ENCODE measurements at places on chromosomes 12 and 14.
A peak's percentile ranks its signal among the peaks of the same experiment; 100 is the strongest.

- DNase-seq: peak; percentile 47
These were observed 1.4 kb downstream of the SERPINA9 start for GRCh38 chr14:94474581-94475031.

GRCh38 chr12:81329085-81329484 is 251.2 kb downstream of the ACSS3 start:
- DNase-seq: no peak

DNA sequence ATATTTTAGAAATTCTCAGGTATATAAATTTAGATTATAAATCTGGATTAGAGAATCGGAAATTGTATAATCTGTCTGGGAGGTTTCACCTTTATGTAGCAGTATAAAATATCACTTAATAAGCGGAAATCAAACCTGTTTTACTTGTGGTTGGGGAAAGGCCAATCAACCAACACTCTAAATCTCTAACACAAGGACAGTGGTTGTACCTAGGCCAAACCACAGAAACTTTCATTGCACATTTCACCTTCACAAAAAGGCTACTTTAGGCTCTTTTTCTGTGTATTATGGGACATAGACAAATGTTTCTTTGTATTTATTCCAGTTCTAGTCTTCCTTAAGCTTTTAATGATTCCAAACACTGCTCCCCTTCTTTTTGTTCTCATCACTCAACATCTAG is 19.8 kb downstream of the ERH start:
- DNase-seq: no peak

- DNase-seq: no peak
These were observed 173.2 kb downstream of the CAND1 start for GRCh38 chr12:67442347-67442841.

- DNase-seq: no peak
These were observed 55.6 kb downstream of the OSBPL8 start for GRCh38 chr12:76503957-76504356.

- no peak for DNase-seq
These were observed 27.9 kb upstream of the SPPL3 start for GRCh38 chr12:120932058-120932457.

GRCh38 chr14:31819281-31819680 is 257.8 kb upstream of the ARHGAP5 start:
- DNase-seq: no peak

DNA sequence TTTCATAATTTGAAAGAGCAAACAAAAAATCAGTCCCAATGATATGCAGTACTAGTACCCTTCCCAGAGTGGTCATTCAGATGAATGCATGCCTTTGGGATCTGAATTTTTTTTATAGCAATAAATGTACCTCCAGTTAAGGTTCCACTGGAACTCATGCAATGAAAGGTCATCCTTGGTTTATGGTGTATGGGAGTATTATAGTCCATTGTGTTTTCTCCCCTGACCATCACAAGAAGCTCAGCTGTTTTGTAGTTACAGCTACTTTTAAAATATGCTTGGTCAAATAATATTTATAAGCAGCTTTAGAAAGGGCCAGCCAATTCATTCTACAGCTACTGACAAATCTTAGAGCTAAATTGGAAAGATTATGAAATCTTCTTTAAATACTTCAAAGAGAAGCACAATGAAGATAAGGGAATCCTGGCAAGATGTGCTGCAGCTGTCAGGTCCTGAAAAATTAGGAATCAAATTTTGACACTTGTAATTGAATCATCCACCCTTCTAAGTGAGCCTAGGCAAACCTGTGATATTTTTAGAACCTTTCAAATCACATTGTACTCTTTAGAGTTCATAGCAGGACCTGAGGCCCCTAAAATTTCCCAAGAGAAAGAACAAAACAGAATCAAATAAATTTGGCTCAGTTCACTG is 46.5 kb downstream of the IFT81 start:
- no peak for DNase-seq

DNA sequence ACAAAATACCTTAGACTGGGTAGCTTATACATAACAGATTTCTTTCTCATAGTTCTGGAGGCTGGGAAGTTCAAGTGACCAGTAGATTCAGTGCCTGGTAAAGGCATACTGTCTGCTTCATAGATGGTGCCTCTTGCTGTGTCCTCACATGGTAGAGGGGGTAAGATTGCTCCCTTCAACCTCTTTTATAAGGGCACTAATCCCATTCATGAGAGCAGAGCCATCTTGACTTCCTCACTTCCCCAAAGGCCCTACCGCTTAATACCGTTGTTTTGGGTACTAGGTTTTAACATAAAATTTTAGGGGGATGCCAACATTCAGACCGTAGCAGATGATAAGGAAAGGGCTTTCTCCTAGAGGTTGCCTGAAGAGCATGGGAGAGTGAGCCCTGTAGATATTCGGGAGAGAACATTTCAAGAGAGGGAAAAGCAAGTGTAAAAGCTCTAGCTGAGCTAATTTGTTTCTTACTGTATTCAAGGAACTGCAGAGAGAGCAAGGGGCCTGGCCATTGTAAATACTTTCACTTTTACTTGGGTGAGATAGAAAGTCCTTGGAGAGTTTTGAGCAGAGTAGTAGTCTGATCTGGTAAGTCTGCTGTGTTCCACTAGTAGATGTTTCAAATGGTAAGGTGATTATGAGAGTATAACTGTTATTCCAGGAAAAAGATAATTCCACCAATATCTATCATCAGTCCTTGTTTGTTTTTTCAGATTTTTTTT is 27.3 kb downstream of the FRS2 start:
- DNase-seq: no peak

- DNase-seq: no peak
These were observed 43.4 kb upstream of the ST8SIA1 start for GRCh38 chr12:22377731-22378496.

DNA sequence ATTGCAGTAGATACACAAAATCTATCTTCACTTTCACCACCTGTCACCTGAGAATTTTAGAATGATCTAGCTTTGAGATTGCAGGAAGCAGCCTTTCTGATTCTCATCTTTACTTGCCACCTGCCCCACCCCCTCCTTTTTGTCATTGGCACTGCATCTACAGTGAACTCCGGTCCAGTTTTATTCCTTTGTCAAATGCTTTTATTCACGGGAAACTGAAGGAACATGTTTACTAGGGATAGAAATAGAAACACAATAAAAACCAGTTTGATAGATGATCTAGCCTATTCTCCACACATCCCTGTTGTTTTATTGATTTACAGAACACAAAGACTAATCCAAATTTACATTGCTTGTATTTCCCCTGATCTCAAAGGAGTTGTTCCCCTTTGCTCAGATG is 471.7 kb upstream of the STXBP6 start:
- DNase-seq: no peak

GRCh38 chr14:77488558-77488957 is 10.1 kb downstream of the ISM2 start:
- DNase-seq: no peak

DNA sequence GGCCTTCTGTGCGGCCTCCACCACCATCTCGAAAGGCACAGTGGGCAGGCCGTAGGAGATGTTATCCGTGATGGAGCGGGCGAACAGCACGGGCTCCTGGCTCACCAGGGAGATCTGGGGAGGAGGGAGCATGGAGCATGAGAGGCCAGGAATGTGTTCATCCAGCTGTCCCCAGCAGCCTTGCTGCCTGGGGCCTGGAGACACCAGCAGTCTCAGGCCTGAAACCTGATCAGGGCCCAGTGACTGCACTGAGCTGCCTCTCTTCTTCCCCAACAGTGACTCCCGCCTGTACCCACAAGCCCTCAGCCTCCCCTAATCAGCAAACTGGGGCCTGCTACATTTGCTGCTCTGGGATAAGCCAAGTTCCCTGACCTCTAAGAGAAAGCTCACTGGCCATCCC is 30.9 kb downstream of the ABCB9 start:
- no peak for DNase-seq

GRCh38 chr14:93135399-93135798 is 19.7 kb upstream of the ITPK1 start:
- no peak for DNase-seq

DNA sequence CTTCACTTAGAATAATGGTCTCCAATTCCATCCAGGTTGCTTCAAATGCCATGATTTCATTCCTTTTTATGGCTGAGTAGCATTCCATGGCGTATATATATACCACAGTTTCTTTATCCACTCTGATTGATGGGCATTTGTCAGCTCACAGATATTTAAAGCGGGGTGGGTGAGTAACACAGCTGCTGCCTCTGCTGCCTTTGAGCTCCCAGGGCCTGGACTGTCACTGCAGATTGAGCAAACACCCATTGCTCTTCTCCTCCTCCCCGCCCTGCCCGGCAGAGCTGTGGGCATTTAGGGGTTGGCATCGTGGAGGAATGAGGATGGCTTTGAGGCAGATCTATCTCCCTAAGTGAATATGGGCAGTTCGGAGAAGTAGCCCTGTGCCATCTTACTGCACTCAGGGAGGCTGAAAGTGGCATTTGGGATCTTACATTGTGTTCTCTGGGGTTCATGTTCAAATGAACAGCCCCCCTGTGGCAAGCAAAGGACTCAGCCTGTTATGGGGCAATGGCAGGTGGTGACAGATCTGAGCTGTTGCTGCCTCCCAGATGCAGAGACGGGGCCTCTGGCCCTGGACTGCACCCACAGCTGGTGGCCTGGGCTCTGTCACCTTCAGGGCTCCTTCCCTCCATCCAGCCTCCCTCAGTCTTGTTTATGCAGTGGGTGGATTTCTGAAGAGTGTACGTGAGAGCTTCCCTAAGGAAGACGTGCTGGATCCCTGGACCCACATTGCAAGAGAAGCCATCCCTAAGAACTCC is 4.9 kb downstream of the RFLNA start:
- peak; percentile 29 for DNase-seq

DNA sequence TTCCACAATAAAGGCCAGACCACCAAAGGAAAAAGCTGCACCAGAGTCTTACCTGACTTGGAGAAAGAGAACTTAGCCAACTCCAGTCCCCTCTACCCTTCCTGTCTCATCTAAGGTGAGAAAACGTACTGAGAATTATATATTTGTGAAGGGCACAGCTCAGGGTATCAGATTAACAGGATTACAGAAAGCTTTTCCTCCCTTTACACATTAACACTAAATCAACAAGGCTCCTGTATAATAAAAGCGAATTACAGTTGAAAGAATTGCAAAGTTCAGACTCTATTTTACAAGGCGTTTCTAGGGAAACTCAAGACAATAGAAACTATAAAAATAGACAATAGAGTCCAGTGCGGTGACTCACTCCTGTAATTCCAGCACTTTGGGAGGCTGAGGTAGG is 82.7 kb upstream of the RPL10L start:
- DNase-seq: no peak

GRCh38 chr14:41087056-41087455 is 519.6 kb upstream of the LRFN5 start:
- DNase-seq: no peak

- no peak for DNase-seq
These were observed 201.9 kb upstream of the PRICKLE1 start for GRCh38 chr12:42791399-42791798.

All from RWPE2 (cell line).